ENCODE measurements at places on chromosomes 11 and 22.
A peak's percentile ranks its signal among the peaks of the same experiment; 100 is the strongest.

DNA sequence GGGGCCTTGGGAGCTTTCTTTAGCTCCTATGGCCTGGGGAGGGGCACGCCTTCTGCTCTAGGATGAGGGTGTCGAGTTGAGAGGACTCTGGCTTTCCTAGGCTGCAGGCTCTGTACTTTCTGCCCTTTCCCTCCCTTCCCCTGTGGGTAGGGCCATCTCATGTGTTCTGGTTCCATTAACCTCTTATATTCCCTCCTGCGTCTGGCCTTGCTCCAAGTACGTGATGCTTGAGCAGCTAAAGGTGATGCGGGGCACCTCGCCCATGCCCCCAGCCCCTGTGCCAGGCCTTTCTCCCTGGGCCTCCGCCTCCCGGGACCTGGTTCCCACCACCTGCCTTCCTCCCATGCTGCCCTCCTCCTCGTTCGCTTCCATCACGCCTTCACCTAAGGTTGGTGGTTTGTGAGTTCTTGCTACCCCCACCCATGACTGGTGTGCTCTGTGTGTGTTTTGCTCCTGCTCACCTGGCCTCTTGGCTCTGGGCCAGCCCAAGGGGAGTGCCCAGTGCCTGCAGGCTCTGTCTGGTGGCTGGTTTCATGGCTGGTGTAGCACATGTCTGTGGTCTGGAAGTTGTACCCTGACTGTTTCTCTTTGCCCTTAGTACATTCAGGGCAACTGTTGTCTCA lies 34.1 kb downstream of the PHLDB1 start:
- DNase-seq: no peak

DNA sequence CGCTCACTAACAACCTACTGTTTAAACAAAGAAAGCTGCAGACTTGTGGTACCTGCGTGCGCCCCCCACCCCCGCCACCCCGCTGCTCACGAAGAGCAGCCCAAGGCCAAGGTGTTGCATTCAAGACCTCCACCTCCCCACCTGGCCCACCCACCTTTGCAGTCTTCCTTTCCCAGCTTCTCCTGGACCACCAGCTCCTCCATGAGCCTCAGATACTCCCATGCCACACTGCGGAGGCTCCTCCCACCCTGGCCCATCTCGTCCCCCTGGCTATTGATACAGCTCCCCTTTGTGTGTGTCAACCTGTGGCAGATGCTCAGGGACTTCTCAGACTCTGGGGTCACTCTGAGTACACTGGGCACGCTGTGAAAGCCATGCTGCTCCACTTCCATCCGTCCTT lies 3.9 kb downstream of the CDPF1 start:
- no peak for DNase-seq

DNA sequence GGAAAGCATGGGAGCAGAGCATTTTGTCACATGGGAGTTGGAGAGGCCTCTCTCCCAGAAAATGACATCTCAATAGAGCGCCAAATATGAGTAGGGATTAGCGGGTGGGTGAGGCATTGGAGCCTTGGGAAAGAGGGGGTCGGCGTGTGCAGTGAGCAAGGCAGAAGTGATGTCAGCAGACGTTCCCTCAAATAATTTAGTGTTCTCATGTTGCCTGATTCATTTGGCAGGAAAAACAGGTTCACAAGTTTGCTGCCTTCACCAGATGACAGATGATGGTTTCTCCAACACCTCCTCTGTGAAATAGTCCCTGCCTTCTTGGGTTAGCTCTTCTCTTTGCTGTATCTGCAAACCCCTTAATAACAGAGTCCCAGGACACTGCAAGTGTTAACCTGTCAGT lies 118.5 kb upstream of the ARHGAP20 start:
- DNase-seq: peak; percentile 63

DNA sequence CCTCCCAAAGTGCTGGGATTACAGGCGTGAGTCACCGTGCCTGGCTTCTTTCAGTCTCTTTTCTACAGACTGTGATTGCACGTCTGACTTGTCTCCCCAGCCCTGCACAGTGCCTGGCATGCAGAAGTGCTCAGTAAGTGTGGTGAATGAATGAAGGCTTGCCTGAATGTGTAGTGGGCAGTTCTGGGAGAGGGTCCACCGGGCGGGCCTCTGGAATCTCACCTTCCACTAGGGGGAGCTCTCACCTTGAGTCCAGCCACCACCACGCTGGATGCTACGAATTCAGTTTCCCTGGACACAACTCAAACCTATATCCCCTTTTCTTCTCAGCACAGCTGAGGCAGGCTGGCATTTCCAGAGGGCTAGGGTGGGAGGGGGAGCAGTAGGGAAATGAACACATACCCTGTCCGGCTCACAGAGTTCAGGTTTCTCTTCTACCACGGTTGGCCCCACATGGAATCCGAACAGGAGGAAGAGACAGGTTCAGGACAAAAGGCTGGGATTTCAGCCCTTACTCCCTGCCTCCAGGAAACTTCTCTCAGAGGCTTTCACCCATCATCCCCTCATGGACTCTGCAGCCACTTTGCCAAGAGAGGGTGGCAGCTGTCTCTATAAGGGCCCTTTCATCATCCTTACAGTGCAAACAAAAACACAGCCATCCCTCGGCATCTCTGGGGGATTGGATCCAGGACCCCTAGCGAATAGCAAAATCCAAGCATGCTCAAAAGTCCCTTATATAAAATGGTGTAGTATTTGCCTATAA lies 86.8 kb downstream of the NECTIN1 start:
- peak; percentile 59 for DNase-seq

DNA sequence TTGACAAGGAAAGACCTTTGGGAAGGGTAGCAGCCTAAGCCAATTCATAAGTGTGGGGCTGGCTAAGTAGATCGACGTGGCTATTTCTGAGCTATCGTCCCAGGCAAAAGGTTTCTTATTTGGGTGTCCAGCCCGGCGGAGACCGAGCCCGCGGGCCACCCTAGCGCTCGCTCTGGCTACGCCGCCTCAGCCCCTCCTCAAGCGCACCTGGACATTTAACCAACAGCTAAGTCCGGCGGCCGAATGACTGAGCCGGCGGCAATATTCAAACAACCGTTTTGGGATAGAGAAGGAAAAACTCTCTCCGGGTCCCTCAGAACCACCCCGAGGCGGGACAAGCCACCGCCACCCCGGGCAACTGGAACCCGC lies 457 bp downstream of the RNF141 start:
- peak; percentile 22 for DNase-seq

- DNase-seq: no peak
These were observed 7.7 kb downstream of the SPA17 start for GRCh38 chr11:124681421-124681820.

DNA sequence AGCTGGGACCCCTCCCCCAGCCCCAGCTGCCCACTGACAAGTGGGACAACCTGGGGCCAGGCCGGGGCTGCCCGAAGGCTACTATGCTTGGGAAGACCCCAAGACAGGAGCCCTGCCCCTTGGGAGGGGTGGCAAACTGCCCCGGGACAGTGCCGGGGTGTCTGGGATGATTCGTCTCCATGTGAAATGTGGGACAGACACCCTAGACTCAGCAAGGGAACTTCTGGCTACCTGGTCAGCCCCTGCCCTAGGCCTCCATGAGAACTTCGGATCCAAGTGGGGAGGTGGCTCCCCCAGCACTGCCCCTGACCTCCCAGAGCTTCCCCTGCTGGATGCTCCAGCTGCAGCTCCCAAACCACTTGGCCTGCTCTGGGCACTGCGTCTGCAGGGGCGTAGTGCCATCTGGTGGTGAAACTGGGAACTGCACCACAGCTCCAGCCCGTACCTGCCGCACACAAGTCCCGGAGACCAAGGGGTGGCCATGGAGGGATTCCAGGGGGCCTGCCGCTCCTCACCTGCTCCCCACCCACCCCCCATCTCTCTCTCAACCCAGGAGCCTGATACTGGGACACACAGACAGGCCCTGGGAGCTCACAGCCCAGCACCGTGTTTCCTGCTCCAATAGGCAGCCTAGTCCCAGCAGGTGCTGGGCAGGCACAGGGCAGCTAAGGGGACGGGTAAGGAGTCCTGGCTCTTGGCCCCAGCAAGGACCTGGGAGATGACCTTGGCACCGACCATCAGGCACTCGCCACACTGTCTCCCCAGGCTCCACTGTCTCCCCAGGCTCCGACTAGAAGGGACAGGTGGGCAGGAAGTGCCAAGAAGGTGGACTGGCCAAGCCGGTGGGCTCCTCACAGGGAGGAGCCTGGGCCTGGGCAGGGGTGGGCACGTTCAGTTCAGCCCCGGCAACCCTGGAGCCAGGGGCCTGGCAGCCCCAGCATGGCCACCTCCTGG lies 194.1 kb downstream of the IGLL1 start:
- DNase-seq: peak; percentile 71

- DNase-seq: no peak
These were observed 68.7 kb upstream of the AMPD3 start for GRCh38 chr11:10386361-10386760.

GRCh38 chr22:26732284-26732683 lies 74.9 kb downstream of the MIAT start:
- DNase-seq: no peak

GRCh38 chr11:63866211-63866610 lies 27.3 kb downstream of the MARK2 start:
- DNase-seq: peak; percentile 80

DNA sequence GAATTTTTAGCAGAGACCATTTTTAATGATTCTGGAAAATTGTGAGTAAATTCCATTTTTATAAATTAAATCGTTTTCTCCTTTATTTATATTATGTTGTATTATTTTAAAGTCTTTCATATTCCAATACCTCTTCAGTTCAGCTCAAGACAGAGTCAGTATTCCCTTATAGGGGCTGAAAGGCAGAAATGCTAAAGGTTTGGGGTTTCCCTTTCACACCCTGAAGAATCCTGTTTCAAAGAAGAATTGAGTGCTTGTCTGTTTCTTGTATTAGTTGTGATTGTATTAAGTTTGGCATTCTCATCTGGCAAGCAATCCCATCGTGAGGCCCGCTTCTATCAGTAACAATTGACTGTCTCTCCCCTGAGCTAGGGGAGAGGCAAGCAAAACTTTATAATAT lies 57.4 kb downstream of the PACSIN2 start:
- no peak for DNase-seq

DNA sequence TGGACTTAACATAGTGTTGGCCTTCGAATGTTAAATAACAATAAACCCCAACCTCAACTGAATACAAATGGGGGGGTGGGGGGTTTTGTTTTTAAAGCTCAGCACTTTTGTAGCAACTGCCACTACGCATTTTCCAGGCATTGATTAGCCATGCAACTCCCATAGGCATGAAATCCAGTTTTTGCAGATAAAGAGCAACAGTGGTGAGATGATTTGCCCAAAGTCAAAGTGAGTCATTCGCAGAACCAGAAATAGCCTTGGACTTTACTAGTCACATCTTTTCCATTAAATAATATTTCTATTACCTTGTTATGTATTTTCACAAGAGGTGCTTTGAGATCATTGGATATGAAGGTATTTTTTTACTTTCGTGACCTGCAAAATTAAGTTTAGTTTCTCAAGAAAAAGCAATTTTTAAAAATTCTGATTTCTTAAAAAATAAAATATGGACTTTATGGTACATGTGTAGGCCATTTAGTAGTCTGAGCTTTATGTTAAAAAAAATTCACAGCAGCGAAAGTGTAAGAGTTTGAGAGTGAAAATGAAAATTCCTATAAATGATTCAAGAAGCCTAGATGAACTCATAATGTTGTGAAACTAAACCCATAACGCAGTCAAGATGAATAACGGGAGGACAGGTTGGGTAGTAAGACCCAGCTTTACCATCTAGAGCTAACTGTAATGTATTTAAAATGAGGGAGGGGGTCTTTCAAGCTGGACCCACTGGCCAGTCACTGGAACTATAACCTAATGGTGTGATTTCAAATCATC lies 1.9 kb upstream of the PHF21A start:
- peak; percentile 41 for DNase-seq

DNA sequence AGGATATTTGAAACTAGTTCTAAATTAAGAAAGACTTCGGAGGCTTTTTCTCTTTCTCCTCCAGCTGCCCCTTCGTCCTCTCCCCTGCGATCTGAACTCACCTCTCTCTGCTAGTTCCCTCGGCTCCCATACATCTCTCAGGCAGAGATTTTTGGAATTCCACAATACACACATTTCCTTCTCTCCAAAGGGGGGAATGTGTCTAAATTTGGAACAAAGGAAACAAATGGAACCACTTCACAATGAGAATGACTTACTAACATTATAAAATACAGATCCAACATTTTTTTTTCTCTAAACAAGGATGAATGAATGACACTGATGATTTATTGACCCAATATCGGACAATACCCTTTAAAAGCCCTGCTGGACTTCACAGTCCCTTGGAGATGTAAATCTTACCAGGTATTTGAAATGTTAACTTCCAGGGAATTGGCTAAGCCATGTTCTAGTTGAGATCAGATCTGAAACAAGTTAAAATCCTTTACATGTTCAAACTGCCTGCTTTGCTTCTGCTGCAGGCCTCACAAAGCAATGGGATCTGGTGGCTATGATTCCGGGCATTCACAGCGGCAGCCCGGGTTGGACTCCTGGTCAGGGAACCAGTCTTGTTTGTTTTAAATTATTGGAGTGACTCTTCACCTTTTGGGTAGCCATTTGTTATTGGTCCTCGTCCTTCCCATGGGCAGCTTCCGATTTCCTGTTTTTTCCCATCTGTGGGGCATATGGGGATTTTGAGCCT lies 20.5 kb upstream of the GSTP1 start:
- no peak for DNase-seq

All from amniotic epithelial cell (primary cell).